CD4-positive, alpha-beta T cell treated with Interleukin-6 for 4 hours (primary cell): ENCODE measurements at places on chromosomes 12 and 14.

DNA sequence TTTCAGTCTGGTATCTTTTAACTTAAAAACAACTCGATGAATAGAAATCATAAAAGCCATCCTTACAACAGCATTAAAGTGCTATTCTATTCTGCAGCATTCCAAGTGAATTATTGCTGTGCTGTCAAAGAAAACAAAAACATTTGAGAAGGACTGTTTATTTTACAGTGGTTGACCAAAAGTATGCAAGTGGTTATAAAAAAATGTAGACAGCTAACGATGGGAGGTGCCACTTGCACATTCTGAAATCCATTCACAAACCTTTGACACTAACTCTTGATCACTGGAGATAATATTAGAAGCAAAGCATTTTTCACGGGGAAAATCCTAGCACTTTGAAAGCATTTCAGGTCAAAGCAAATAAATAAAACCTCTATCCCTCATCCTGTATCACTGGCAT is 55.6 kb downstream of the HMGA2 start:
- no peak for DNase-seq

DNA sequence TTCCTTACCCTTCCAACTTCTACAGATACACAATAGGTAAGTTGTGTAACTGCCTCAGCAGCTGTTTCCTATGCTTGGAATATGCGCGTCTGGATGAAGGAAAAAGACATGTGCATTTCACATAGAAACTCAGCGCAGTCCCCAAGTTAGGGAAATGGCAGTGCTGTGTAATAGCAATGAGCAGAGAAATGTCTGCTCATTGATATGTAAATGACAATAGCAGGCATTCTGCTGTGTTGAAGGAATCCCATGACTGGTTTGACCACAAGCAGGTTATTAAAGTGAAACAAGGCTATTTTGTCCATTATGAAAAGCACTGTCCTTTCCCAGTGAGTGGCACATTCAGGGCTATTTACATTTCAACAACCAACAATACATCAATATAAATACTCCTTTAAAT is 106.6 kb downstream of the BTG1 start:
- DNase-seq, result no peak

- no peak for DNase-seq
Observed at GRCh38 chr12:102933168-102933567, 16.1 kb upstream of the PAH start.

- DNase-seq, result no peak
Observed at GRCh38 chr14:91453744-91454143, 36.1 kb upstream of the CCDC88C start.

- no peak for DNase-seq
Observed at GRCh38 chr14:49796025-49796424, 28.1 kb downstream of the KLHDC2 start.

GRCh38 chr14:91831337-91831736 is 36.0 kb downstream of the TC2N start:
- no peak for DNase-seq

DNA sequence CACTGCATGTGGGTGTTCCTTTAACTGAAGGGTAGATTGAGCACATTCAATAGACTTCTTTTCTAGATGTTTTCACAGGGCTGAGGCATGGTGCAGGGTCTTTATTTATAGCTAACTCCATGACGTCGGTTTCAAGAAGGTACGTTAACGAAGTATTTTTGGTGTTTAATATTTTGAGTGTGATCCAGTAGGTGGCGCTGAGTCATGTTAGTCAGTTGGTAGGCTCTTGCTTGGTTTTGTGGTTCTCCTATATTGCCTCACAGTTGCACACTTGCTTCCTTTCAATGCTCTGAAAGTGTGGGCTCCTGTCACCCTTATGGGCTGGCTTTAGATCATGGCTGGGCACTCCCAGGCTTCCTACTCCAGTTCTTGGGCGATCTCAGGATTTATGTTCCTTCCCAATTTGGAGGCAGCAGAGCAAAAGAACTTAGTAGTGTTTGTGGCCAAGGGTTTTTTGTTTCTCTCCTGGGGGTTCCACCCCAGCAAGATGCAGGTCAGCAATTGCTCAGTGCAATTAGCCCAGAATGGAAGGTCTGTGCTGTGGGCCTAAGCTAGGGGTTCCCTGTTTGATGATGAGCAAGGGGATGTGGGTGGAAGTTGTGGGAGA is 471.6 kb upstream of the FOXG1 start:
- no peak for DNase-seq

GRCh38 chr12:65825183-65825506 is 862 bp downstream of the HMGA2 start:
- no peak for DNase-seq

GRCh38 chr12:26813812-26814211 is 19.2 kb downstream of the ITPR2 start:
- no peak for DNase-seq

GRCh38 chr12:50059440-50060119 is 2.2 kb downstream of the ASIC1 start:
- DNase-seq, result peak; percentile 80

DNA sequence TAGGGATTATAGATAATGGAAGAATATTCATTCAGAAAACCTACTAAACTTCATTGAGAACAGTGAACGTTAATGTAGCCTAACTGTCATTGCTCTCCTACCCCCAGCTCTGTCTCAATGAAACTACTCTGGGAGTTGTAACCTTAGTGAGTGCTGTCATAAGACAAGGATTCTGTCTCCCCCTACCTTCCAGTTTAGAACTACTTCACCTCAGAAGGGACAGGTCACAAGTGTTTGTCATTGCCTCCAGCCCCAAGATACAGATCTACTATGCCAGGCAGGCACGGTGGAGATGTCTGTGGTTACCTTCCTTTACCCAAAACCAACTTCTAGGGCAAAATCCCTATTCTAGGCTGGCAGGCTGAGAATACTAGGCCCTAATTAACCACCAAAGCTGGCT is 833.1 kb upstream of the SEL1L start:
- no peak for DNase-seq

DNA sequence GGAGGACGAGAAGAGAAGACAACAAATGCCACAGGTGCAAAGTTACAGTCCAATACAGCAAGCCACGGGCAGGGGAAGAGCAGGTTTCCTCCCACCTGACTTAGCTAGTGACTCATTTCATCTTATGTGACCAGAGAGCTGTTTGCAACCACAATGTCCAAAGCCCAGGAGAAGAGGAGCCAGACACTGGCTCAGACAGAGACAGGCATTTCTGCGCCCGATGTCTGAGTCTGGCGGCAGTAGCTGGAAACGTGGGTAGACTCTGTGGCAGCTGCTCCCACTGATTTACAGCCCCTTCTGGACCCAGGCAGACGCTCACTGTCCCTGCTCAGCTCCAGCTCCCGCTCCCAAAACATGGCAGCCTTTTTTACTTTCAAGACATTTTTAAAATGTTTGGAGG is 60.0 kb downstream of the CHGA start:
- no peak for DNase-seq

GRCh38 chr12:57744194-57744776 is 554 bp upstream of the TSPAN31 start:
- peak; percentile 63 for DNase-seq

DNA sequence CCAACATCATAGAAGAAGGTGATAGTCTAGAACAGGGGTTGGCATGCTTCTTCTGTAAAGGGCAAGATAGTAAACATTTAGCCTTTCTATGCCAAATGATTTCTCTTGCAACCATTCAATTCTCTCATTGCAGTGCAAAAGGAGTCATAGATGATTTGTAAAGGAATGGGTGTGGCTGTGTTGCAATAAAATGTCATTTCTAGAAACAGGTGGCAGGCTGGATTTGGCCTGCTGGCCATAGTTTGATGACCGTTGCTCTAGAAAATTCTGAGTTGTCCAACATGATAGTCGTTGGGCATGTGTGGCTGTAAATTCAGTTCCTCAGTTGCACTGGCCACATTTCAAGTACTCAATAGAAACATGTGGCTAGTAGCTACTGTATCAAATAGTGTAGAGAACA is 21.7 kb downstream of the SMCO2 start:
- DNase-seq, result no peak

GRCh38 chr12:57063991-57064685 is 14.2 kb upstream of the MYO1A start:
- DNase-seq, result peak; percentile 69

- no peak for DNase-seq
Observed at GRCh38 chr12:126114441-126114840, 1049.2 kb downstream of the AACS start.

DNA sequence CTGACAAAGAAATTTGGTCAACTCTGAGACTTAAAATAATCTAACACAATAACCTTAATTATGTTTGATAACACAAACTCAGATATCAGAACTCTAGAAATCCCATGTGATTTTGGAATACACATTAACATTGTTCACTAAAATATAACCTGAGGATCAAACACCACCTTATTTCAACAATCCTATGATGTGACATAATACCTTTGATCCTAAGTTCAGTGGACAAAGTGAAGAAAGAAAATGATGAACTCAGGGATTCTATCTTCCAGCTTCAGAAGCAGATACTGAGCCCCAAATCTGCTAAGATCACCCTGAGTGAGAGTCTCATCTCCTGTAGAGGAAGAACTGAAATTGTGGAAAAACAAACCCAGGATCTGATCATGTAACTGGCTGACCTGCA is 35.7 kb upstream of the APOF start:
- DNase-seq, result no peak

GRCh38 chr14:105448706-105449111 is 25.9 kb upstream of the CRIP2 start:
- peak; percentile 76 for DNase-seq

GRCh38 chr14:101174980-101175606 is 271.6 kb upstream of the RTL1 start:
- DNase-seq, result no peak

DNA sequence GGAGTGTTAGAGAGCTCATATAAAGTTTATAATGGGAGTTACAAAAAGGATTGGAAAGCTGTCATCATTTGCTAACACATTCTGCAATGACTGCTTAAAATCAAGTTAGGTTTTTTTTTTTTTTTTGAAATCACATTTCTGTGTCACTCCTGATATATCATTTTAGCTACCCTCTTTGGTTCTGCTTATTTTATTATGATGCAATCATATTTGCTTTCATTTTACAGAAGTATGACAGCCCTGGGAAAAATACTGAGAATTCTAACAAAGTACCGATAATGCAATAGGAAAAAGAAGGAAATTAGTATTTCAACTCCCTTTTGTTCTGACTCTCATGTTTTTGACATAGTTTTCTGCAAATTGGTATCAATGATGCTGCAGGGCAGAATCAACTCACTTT is 71.6 kb upstream of the MDGA2 start:
- DNase-seq, result no peak

DNA sequence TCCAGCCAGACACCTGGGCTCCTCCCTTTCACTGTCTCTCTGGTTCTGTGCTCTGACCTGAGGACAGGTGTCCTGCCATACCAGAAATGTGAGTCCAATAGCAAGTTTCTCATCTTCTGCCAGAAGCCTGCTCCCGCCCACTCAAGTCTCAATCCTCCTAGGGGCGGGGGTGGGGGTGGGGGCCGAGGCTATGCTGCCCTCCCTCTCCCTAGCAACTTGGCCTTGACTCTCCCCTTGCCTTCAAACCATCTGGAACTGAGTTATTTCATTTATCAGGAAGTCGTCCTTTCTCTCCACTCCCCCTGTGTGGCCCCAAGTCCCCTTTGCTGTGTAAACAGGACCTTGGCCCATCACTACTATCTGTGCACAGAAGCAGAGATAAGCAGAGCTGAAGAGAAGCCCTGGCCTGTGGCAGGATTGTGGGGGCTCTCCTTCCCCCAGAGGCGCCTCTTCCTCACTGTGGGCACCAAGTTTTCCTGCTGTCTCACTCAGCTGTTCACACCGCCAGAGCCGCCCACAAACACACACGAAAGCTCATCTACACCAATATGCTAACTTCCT is 117.1 kb downstream of the DPF3 start:
- DNase-seq, result no peak

GRCh38 chr12:104591257-104591885 is 134.6 kb downstream of the CHST11 start:
- no peak for DNase-seq

- DNase-seq, result no peak
Observed at GRCh38 chr12:97936165-97936564, 473.6 kb downstream of the RMST start.

GRCh38 chr12:124411953-124412645 is 117.2 kb downstream of the RFLNA start:
- DNase-seq, result no peak

DNA sequence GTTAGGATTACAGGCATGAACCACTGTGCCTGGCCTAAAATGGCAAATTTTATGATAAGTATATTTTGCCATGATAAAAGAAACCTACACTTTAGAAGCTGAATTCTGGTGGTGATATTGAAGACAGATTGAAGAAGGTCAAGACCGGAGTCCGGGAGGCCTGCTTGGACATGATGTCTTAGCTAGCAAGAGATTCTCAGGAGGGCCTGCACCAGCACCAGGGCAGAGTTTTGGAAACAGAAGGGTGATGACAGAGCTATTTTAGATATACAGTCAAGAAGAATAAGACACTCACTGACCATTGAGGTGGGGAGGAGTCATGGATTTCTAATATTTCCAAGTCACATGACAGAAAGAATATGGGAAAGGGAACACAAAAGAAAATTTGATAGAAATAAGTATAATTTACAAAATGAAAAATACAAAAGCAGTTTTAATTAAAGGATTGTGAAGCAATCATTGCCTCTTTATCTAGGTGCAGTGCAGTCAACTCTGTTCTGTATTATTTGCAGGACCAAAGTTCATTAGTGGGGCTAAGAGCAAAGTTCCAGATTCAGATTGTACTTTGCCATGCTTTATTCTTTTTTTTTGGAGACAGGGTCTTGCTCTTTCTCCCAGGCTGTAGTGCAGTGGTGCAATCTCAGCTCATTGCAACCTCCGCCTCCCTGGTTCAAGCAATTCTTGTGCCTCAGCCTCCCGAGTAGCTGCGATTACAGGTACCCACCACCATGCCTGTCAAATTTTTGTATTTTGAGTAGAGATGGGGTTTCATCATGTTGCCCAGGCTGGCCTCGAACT is 9.3 kb upstream of the PPP4R3A start:
- DNase-seq, result no peak

DNA sequence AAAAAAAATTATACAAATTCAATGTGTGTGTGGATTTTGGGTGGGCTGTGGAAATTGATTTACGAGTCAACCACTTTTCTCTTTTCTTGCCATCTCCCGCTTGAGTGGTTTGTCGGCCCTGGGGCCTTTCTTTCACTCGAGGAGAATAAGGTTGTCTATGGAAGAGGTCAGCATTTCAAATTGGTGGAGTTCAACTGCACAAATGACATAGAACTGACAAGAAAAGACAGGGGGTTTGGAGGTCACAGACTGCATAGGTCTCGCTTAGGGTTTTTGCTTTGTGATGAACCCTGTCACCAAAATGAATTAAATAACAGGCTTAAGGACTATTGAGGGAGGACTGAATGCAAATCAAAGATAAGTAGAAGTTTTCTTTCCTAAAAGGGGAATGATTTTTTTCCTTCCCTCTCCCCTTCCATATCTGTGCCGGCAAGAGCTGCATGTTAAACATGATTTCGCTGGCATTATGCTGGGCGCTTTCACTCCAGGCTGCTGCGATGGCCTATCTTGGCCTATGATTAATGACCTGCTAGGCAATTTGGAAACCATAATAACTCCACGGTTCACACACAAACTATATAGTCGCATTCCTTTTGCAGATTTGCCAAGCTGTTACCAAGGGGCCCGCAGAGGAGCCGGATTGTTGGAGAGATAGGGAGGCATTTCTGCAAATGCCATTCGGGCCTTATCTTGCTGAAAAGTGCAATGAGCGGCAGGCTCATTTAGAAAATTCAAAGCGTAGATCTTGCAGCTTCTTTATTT is 20.7 kb downstream of the ASCL1 start:
- no peak for DNase-seq
